ENCODE measurements at places on chromosomes 1 and 21.

- no peak overlapping the region for H3K27ac ChIP-seq
- no peak overlapping the region for H3K4me3 ChIP-seq
- H3K27me3 ChIP-seq, result no peaks in the 10 kb centered on the region
- no peaks in the 10 kb centered on the region for H3K36me3 ChIP-seq
Measured at GRCh38 chr21:45991606-45992300, 10.2 kb downstream of the COL6A1 start.

GRCh38 chr1:28235755-28236655 is at the start of gene ATP5IF1:
Gene ATP5IF1 (plus strand): TSS chr1:28236124. CDS start chr1:28236184, 60 bp downstream.
- H3K4me3 ChIP-seq, result peak within 1 kb of the TSS; percentile 83
- 0 out of 2 replicates have a peak, but pooled peaks cover 3% of the 10 kb centered on the region for H3K36me3 ChIP-seq
- peak within 1 kb of the TSS; percentile 72 for H3K27ac ChIP-seq
- DNase-seq, result peak; percentile 96
- no peaks in the 10 kb centered on the region for H3K27me3 ChIP-seq

- no peak overlapping the region for H3K27ac ChIP-seq
- H3K4me1 ChIP-seq, result no peaks in the 10 kb centered on the region
- no peaks in the 10 kb centered on the region for H3K36me3 ChIP-seq
- DNase-seq, result no peak
Measured at GRCh38 chr21:39066829-39067780, 116.1 kb downstream of the PSMG1 start.

- no peak overlapping the region for H3K27ac ChIP-seq
- no peaks in the 10 kb centered on the region for H3K4me1 ChIP-seq
- no peak for DNase-seq
Measured at GRCh38 chr1:177511036-177511435, 340.3 kb downstream of the BRINP2 start.

- no peak overlapping the region for H3K27ac ChIP-seq
- no peak overlapping the region for H3K4me3 ChIP-seq
- no peaks in the 10 kb centered on the region for H3K36me3 ChIP-seq
- peak; percentile 13 for DNase-seq
- no peaks in the 10 kb centered on the region for H3K4me1 ChIP-seq
Measured at GRCh38 chr21:14403681-14404318, 20.9 kb upstream of the HSPA13 start.

DNA sequence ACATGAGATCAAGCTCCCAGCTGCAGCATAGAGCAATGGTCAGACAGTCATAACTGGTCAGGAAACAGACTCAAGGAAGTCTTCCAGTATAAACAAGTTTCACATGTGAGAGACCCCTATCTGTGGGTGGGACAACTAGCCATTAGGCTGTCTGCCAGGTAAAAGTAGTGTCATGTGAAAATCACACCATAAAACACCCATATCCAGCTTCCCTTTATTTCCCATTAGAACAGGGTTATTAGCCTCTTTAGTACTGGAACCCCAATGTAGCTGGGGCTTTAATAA is 426.7 kb downstream of the KCNT2 start:
- no peak overlapping the region for H3K4me3 ChIP-seq
- no peaks in the 10 kb centered on the region for H3K36me3 ChIP-seq
- H3K27ac ChIP-seq, result no peak overlapping the region
- H3K27me3 ChIP-seq, result no peaks in the 10 kb centered on the region

DNA sequence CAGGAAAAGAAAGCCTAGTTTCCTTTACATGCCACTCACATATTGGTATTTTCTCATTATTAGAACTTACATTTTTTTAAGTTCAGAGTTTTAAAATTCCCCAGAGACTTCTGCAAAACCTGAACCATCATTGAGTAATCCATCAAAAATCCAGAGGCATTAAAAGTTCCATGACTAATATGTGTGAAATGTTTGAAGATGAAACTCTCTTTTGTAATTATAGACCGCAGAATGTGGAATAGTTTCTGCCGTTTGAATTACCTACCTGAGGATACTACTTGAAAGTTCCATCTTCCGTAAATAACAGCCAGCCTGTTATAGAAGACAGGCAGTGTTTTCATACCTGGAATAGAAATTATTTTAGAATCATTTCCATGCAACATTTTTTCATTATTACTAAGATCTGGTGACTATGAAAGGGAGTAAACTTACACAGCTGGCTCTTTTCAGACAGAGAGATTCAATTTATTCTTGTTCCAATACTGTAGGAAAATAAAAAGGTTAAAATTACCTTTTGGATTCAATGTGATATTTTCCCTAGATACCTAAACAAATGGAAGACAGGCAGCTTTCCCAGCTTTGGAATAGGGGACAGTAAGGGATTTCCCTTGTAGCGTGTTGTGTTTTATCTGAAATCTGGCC is 131.4 kb downstream of the ST6GALNAC5 start:
- no peak overlapping the region for H3K4me3 ChIP-seq
- peak overlapping the region; percentile 79 for H3K27ac ChIP-seq
- no peaks in the 10 kb centered on the region for H3K27me3 ChIP-seq
- H3K36me3 ChIP-seq, result no peaks in the 10 kb centered on the region

Measured in HCT116 (cell line).